ENCODE measurements at places on chromosomes 1 and 21.

- DNase-seq = no peak
Observed at GRCh38 chr1:94552071-94552586, 10.6 kb upstream of the F3 start.

GRCh38 chr1:9426291-9426711, 113.0 kb upstream of the SLC25A33 start:
- peak; percentile 37 for DNase-seq

DNA sequence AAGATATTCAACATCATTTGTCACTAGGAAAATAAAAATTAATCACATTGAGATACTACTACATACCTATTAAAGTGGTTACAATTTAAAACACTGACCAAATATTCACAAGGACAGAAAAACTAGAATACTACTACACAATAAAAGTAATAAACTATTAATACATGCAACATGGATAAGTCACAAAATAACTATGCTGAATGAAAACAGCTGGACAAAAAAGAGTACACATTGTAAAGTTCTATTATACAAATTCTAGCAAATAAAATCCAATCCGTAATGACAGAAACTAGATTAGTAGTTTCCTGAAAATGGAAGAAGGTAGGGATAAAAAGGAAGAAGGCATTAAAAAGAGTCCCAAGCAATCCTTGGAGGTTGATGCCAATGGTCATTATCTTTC, 348.7 kb upstream of the PTBP2 start:
- no peak for DNase-seq

DNA sequence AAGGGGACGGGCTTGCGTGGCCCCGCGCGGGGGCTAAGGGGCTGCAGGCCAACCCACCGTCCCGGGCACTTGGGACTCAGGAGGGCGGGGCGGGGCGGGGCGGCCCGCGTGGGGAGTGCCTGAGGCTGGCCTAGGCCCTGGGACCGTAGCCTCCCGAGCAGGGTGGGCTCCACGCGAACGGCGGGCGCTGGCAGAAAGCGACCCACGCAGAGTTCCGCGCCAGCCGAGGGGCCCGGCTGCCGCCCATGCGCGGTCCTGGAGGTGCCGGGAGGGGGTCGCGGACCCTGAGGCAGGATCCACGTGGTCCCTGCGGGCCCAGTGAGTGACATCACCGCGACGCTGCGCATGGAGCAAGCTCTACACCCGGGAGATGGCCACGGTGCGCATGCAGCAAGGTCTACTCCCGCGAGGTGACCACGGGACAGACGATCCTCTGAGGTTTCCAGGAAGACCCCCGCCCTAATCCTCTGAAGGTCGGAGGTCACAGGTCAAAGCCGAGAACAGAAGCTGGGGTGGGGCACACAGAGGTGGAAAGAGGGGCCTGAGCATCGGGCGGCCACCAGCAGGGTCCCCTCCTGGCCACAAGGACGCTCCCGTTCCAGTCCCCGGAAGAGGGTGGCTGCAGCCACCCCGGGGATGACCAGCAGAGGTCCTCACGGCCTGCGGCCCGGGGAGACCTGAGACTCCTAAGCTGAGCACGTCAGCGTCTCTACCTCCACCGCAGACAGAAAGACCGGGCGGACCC, 13.5 kb upstream of the SLC19A1 start:
- DNase-seq = no peak

- DNase-seq = no peak
Observed at GRCh38 chr1:96955307-96956012, 233.9 kb downstream of the PTBP2 start.

- no peak for DNase-seq
Observed at GRCh38 chr21:46469275-46469674, 10.6 kb downstream of the DIP2A start.

GRCh38 chr1:115475252-115475651, 137.2 kb upstream of the NGF start:
- DNase-seq = no peak

GRCh38 chr1:82160036-82160435, 359.3 kb downstream of the ADGRL2 start:
- no peak for DNase-seq

- no peak for DNase-seq
Observed at GRCh38 chr1:214854126-214854875, 228.2 kb upstream of the KCNK2 start.

- DNase-seq = no peak
Observed at GRCh38 chr1:230808281-230808872, 59.9 kb downstream of the C1orf198 start.

GRCh38 chr1:11523746-11524464, 45.0 kb downstream of the DISP3 start:
- DNase-seq = no peak

- DNase-seq = no peak
Observed at GRCh38 chr1:174984952-174985351, 14.8 kb upstream of the CACYBP start.

DNA sequence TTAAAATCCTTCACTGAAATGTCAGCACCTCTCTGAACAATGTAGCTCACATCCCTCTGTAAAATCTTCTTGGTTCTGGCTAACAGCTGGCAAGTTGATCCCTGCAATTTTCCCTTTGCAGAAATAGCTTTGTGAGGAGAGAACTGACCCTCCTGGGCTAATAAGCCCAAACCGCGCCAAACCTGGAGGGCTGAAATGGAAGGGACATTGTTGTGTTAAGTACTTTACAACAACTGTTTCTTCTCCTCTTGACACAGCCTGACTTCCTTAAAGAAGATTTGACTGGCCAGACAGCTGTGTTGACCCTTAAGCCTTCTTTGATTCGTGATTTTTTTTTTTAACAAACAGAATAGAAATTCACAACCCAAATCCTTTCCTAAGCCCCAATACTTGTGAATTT, 5.7 kb downstream of the LMX1A start:
- no peak for DNase-seq

DNA sequence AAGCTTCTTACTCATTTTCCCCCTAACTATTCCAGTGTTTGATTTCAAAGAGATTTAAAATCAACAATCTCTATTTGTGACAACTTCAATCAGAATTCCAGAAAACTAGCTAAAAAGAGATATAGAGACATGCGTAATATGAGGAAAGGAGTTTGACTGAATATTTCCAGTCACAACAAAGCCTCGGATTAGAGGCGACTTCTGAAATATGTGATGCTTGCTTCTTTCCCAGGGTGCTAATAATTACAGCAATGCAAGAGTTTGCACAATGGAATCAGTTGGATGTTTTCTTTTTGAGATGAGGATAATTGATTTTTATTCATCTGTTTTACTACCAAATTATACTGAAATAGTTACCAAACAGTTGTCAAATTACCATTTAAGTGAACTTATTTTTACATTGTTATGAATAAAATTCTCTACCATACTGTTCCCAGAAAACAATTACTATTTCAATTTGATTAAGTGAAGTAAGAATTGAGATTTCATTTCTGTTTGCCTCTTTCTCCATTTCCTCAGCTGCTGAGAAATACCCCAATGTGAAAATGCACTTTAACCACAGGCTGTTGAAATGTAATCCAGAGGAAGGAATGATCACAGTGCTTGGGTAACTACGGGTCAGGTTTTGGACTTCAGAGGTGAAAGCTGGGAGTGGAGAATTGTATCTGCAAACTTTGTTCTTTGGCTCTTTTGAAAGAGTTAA, 28.1 kb downstream of the KMO start:
- DNase-seq = no peak

GRCh38 chr1:222616525-222616924, 1.4 kb upstream of the MIA3 start:
- no peak for DNase-seq

- no peak for DNase-seq
Observed at GRCh38 chr1:178933709-178934490, 63.0 kb upstream of the ANGPTL1 start.

DNA sequence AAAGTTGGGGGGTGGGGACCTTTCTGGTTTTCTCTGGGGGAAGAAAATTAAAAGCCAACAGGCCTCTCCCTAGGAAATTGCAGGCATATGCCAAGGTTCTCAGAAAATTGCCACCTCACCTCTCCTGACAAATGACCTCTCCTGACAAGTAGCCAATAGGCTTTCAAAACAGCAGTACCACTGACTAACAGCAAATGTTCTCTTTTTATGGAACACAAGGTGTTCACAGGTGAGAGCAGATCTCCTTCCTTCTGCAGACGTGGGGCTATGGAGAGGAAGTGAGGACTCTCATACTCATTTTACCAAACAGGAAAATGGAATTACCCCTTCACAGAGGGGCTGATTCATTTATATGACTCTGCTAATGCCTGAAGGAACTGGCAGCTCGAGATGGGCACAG, 32.7 kb upstream of the SUCO start:
- DNase-seq = no peak

DNA sequence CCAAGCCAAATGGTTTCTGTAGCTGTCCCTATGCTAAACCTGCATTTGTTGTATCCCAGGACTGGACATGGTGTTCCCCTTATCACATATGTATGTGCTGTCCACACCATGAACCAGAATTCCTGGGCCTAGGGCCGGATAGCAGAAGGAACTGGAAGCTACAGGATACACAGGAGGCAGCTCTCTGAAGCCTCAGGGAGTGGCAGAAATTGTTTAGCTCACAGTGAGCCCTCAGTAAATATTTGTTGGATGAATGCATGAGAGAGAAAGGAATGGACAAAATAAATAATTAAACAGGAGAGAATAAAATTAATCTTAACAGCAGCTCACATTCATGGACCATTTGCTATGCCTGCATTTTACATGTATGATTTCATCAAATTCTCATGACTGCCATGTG, 2.1 kb downstream of the NIPAL3 start:
- DNase-seq = no peak

- no peak for DNase-seq
Observed at GRCh38 chr1:36324353-36324703, 883 bp upstream of the EVA1B start.

- DNase-seq = no peak
Observed at GRCh38 chr1:145985502-145986439, 10.6 kb downstream of the TXNIP start.

DNA sequence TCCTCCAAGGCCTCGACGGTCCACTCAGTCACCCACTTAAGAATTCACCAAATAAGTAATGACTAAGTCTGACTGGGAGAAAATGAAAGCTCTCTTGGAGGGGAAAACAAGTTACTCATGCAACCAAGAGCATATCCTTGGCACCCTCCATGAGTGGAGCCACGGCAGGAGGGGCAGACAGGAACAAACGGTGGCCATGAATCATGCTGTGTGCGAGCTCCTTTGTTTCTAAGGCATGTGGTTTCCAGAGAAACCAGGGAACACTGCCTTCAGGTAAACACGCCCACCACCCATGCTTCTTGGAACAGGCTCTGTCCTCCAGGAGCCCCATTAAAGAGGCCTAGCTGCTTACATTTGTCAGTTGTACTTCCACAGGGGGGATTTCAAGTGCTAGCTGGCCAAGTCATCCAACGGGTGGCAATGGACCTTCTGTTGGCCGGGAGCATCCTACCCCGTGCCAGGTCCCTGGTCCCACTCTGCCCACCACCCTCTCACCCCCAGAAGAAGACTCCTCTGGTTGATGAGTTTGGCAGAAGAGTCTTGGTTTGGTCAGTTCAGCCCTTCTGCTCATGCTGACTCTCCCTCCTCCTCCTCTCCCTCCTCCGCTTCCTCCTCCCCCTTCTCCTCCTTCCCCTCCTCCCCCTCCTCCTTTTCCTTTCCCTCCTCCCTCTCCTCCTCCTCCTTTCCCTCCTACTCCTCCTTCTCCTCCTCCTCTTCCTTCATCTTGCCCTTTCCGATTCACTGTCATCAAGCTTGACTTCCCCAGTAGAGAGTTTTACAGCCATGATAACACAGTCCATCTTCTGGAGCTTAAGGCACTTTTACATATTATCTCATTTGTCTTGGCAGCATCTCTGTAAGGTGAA, 107.6 kb downstream of the CCDC185 start:
- no peak for DNase-seq

GRCh38 chr1:234111458-234112142, 207.1 kb downstream of the SLC35F3 start:
- no peak for DNase-seq

- DNase-seq = no peak
Observed at GRCh38 chr21:15250384-15250783, 185.6 kb upstream of the NRIP1 start.

- no peak for DNase-seq
Observed at GRCh38 chr1:4636644-4637380, 17.6 kb upstream of the AJAP1 start.

DNA sequence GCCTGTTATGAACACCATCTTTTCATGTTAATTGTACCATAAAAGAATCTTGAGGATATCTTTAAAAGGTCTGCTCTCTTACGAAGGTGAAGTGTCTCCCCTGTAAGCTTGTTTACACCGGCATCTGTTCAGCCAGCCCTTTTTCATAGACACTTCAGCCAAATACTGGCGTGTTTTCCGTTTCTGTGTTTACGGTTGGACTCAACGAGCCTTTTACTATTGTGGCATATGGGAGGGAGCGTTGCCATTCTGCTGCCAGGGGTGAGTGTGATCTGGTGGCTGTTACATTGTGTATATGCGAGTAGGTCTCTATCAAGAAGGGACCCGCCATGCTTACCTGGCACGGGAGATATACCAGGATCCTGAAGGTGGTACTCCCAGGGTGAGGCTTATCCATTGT, 433.8 kb downstream of the CAMTA1 start:
- DNase-seq = no peak

DNA sequence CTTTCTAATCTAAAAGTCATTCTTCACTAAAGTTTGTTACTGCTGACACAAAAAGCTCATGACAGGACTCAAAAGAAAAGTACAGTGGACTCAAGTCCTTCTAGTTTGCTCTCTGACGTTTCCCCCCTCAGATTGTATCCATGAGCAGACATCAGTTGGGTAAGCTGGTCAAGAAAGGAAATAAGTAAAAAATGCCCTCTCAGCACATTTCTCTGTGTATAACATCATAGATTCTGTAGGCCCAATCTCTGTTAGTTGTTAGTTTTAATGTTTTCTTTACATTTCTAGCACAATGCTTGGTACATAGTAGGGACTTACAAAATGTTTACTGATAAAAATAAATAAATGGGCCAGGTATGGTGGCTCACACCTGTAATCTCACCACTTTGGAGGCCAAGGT, 96.8 kb downstream of the NR5A2 start:
- DNase-seq = no peak

- no peak for DNase-seq
Observed at GRCh38 chr21:44575307-44576024, 1.9 kb downstream of the KRTAP10-4 start.

- no peak for DNase-seq
Observed at GRCh38 chr1:220915117-220915440, 35.8 kb downstream of the HLX start.

GRCh38 chr1:201554789-201555592, 16.1 kb downstream of the NAV1 start:
- no peak for DNase-seq

Measured in esophagus squamous epithelium (tissue), 5 donors.